Cardiac muscle cell (in vitro differentiated cells and primary cell): ENCODE measurements at places on chromosomes 13 and 19.

DNA sequence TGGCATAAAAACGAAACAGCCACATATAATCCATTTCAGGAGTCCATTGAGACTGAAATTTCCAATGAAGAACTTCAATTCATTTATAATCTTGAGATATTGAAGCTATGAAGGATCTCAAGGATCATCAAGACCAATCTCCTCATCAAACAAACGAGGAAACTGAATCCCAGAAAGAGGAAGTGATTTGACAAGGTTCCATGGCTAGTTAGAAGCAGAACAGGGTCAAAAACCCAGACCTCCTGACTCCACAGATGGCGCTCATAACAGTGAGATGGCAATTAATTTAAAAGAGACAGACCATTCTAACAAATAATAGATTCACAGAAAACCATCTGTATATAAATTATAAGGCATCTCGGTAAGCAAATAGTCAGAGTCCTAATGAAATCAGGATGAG is 229.7 kb downstream of the KCTD12 start:
- no peak for DNase-seq

DNA sequence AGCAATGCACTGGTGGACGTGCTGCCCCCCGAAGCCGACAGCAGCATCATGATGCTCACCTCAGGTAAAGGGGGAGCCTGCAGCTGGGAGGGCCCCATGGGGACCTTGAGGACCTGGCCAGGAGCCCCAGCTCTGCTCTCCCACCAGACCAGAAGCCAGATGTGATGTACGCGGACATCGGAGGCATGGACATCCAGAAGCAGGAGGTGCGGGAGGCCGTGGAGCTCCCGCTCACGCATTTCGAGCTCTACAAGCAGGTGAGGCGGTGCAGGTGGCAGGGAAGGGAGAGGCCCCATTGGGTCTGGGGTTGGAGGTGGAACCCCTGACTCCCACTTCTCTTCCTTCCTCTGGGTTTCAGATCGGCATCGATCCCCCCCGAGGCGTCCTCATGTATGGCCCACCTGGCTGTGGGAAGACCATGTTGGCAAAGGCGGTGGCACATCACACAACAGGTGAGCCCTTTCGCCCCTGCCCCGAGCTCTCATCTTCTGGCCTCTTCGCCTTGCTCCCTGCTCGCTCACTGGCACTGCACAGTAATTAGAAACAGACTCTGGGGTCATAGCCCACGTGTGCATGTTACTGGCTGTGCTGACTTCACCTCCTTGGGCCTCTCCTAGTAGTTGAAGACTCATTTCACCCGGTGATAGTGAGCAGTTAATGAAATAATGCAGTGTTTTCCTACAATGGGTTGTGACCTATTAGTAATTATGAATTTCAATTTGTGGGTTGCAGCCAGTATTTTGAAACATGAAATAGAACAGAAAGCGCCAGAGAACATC is 3.6 kb downstream of the PSMC4 start:
- no peak for DNase-seq

GRCh38 chr19:58007285-58007684 is 4.7 kb upstream of the ZNF606 start:
- peak; percentile 34 for DNase-seq

DNA sequence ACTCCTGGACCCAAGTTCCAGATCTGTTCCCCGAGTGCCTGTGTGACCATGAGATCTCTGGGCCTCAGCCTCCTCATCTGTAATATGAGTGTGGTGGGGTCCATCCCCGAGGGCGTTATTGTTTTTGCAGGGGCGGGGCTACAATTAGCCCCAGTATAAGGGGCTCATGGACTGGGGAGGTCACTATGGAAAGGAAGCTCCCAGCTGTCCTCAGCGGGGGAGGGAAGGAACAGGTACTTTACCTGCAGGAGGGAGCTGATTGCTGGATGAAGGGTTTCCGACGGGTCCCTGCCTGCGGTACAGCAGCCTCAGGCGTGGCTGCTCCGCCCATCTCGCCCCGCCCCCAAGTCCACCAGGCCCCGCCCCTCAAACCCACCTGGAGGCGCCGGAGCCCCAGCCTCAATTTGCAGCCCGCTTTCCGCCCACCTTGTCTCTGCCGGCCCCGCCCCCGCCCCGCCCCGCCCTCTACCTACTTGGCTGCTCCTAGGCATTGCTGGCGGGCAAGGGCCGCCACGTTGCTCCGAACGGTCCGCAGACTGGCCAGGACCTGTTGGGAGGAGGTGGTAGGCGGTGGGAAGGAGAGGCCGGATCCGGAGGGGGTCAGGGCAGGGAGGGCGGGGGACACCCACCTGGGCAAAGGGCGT is 5.5 kb downstream of the PDE4C start:
- DNase-seq = no peak

- DNase-seq = no peak
Measured at GRCh38 chr13:29761815-29762214, 88.6 kb downstream of the UBL3 start.

GRCh38 chr19:49710372-49710951 is 19.5 kb downstream of the CPT1C start:
- DNase-seq = peak; percentile 27

DNA sequence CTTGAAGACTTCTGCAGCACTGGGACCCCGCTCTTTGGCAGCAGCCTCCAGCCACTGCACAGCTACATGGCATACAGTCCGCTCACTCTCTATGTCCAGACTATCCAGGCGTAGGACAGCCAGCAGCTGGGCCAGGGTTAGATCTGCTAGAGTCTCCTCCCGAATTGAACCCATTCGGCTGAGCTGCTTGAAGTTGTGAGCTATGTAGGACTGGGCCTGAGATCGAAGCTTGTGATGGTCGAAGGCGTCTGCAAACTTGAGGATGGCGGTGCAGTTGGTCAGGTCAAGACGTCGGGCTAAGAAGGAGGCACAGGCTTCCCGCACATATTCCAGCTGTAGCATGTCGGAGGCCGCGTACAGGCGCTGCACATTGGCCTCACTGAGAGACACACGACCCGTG is 900 bp downstream of the KBTBD7 start:
- no peak for DNase-seq

GRCh38 chr13:98326291-98326690 is 149.2 kb upstream of the RNF113B start:
- DNase-seq = no peak

DNA sequence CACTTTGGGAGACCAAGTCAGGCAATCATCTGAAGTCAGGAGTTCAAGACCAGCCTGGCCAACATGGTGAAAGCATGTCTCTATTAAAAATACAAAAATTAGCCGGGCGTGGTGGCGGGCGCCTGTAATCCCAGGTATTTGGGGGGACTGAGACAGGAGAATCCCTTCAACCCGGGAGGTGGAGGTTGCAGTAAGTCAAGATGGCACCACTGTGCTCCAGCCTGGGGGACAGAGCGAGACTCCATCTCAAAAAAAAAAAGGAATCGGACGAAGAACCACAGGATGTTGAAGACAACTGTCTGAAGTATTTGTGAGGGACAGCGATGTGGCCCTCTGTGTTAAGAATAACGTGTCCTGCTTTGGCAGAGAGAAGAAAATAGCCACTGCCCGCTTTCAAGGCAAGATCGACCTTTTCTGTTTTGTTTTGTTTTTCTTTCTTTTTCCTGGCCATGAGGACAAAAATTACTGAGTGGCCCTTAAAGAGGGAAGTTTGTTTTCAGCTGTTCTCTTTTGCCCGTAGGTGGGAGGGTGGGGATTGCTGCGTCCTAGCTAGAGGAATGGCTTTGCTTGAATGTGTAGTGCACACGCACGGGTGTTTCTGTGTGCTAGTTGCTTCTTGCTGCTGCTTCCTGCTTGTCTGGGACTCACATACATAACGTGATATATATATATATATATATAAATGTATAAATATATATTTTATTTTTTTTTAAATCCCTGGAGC is 6.2 kb upstream of the PRKCG start:
- DNase-seq = no peak

DNA sequence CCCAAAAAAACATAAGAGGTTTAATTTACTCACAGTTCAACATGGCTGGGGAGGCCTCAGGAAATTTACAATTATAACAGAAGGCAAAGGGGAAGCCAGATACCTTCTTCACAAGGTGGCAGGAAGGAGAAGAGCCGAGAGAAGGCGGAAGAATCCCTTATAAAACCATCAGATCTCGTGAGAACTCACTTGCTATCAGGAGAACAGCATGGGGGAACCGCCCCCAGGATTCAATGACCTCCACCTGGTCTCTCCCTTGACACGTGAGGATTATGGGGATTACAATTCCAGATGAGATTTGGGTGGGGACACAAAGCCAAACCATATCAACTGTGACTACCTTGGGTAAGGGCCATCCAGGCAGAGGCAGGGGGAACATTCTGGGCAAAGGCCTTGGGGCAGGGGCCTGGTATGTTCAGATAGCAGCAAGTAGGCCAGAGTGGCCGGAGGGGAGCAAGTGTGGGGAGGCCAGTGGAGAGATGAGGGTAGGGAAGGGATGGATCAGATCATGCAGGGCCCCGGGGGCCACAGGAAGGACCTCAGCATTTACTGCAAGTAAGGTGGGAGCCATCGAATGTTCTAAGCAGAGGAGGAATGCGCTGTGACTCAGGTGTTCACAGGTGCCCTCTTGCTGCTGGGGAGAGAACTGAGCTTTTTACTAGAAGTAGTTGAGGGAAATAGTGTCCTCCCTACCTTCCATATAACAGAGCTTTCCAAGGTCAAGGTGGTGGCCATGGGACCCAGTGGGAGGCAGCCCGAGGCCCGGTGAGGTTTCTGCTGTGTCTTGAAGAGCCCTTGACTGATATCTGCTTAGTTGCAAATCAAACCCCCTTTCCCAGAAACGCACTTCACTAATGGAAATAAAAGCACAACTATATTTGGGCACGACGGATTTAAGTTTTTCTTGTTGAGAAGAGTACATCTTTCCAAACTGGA is 18.0 kb downstream of the RAB3D start:
- no peak for DNase-seq

GRCh38 chr19:55484593-55485438 is at the start of gene NAT14:
Gene NAT14 (plus strand): TSS chr19:55485188. CDS start chr19:55485709, 521 bp downstream.
- DNase-seq = peak; percentile 71

GRCh38 chr13:20402881-20403280 is 122.8 kb downstream of the CRYL1 start:
- no peak for DNase-seq

GRCh38 chr13:24272452-24273161 is 36.8 kb upstream of the C1QTNF9 start:
- DNase-seq = no peak

- DNase-seq = no peak
Measured at GRCh38 chr13:39571502-39572092, 31.4 kb downstream of the LHFPL6 start.

DNA sequence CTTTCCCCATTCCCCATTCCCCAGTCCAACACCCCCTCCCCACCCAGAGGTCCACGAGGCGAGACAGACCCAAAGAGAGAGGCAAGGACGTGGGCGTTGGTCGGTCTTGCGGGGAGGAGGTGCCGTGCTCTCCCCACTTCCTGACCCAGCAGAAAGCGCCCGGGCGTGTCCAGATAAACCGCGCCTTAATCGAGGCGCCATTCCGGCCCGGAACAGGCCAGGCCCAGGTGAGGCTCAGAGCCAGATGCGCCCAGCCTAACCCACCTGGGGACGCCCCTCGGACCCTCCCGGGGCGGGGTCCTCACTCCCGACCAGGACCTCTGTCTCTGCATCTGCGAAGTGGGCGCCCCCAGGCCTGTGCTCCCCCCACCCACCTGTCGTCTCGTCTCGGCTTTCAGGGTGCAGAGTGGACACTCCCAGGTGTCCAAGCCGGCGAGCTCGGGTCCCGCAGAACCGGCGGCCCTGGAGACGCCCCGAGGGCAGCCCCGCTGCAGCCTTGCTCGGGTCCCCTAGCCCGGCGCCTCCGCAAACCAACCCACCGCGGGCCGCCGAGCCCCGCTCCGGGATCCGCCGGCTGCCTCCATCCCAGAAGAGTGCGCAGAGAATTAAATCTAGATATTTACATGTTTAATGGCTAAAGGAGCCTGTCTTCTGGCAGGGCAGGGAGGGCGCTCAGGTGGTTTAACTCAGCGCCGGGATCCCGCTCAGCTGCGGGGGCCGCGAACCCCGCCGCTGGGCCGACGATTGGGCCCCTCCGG is 5.0 kb upstream of the ONECUT3 start:
- DNase-seq = no peak

DNA sequence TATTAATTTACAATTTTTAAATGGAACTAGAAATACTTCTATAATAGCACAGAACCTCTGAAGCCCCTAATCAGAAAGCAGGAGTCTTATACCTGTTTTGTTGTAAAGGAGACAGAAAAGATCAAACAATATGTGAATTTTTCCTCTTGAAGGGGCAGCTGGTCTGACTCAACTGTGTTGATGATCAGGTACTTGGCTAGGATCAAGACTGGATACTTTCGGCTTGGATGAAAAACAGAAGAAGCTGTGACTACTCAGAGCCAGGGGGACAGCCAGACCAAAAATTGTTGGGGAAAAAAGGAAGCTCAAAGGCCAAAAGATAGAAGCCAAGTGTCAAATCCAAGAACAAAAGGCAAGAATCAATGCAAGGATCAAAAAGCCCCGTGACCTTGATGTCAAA is 195.6 kb downstream of the KCTD12 start:
- no peak for DNase-seq

DNA sequence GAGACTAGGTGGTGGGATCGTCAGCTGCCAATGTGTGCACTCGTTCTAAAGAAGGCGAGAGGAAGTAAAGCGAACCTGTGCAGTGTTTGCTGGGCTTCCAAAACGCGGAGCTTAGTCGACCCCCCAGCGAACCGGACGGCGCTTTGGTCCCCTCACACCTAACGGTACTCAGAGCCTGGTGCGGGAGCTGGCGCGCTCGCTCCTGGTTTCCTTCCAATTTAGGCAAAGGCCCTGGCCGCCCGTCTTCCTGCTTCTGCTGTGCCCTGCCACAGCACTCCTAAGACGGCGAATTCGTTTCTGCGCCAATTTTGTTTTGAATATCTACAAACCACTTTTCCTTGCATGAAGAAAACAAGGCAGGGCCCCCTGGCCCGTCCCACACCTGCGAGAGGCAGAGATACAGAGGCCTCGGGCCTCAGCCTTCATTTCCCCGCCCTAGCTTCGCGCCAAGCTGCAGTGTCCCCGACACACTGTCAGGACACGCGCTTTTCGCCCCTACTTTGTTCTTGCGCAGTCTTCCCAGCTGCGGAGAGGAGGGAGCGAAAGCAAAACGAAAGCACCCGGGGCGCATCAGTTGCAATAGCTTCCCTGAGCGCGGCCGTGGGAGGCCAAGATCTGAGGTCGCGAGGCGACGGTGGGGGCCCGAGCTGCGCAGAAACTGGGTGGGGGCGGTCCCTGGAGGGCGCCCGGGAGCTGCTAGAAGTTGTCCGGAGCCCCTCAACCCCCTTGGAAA is 111.9 kb downstream of the KCNRG start:
- peak; percentile 76 for DNase-seq

GRCh38 chr13:110472904-110473563 is 88.5 kb downstream of the RAB20 start:
- no peak for DNase-seq

GRCh38 chr13:21055511-21056045 is 5.8 kb downstream of the LATS2 start:
- DNase-seq = no peak
